ENCODE measurements at places on chromosomes 3 and 15.

- no peak for DNase-seq
These were observed 71.8 kb upstream of the HACD2 start for GRCh38 chr3:123656691-123657090.

GRCh38 chr15:59885832-59886231, 118.3 kb upstream of the FOXB1 start:
- no peak for DNase-seq

DNA sequence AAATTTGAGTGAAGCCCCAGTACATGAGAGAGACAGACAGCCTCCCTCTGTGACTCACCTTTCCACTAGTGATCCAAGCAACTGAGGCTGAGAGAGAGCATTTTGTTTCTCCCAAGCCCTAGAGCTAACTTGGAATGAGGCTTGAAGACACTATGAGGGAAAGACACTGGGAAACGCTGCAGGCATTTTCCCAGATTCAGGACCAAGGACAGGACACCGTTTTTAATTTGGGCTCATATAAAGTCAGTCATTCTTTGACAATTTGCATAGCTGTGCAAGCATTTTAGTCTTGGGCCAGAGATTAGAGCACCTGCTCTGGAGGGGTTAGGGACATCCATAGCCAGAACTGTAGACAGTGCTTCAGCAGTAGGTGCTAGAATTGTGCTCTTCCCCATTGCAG, 249.0 kb downstream of the AGBL1 start:
- no peak for DNase-seq

- DNase-seq: no peak
These were observed 107.1 kb upstream of the FHIT start for GRCh38 chr3:61358364-61358763.

GRCh38 chr15:57281321-57281720, 95.0 kb upstream of the CGNL1 start:
- DNase-seq: no peak

- no peak for DNase-seq
These were observed 3.8 kb downstream of the NRROS start for GRCh38 chr3:196643201-196643749.

GRCh38 chr15:25208735-25209134, 230.1 kb downstream of the UBE3A start:
- DNase-seq: no peak

GRCh38 chr3:107540857-107541256, 18.1 kb downstream of the BBX start:
- DNase-seq: no peak

DNA sequence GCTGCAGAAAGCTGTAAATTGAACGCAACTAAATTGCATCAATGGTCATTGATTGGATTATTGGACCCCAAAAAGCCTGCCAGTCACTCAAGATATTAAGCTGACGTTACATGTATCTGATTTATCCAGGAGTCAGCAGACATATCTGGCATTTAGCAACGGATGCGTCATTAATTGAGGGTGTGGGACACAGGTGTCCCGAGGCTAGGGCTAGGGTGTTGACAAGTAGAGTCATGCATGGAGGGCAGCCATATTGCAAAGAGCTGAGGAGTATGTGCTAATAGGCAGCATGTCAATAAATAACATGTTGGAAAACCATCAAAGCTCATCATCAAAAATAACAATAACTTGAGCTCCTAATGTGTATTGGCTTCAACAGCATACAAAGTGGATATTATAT, 234.5 kb upstream of the GOLGA6L4 start:
- DNase-seq: no peak

DNA sequence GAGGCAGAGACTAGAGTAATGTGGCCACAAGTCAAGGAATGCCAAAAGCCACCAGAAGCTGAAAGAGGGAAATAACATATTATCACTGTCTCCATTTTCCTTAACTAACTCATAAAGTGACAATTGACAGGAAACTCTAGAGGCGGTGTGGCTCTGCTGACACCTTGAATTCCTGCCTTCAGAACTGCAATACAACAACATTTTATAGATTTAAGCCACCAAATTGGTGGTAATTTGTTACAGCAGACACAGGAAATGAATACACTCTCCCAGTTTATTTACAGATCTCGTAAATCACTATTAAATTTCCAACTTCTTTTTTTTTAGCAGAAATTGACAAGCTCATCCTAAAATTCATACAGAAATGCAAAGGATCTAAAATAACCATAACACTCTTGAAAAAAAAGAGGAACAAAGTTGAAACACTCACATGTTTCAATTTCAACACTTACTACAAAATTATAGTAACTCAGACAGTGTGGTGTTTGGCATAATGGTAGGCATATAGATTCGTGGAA, 449.9 kb downstream of the OTOL1 start:
- DNase-seq: no peak

GRCh38 chr3:71316066-71316777, 267.3 kb downstream of the FOXP1 start:
- no peak for DNase-seq

- no peak for DNase-seq
These were observed 325.0 kb downstream of the CGGBP1 start for GRCh38 chr3:87733671-87734367.

DNA sequence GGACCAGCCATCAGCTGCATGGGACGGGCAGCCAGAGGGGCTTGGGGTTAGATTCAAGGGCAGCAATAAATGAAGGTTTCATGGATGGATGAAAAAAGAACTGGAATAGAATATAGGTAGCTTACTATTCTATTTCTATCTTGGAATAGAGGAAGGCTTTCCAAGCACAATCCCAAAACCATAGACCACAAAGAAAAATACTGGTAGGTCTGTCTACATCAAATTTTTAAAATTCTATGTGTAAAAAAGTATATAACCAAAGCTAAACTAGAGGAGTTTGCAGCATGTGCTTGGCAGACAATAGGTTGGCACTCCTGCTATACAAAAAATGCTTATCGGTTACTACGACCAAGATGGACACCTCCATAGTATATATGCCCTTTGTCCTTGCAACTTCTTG, 7.2 kb upstream of the FBLN2 start:
- DNase-seq: no peak

DNA sequence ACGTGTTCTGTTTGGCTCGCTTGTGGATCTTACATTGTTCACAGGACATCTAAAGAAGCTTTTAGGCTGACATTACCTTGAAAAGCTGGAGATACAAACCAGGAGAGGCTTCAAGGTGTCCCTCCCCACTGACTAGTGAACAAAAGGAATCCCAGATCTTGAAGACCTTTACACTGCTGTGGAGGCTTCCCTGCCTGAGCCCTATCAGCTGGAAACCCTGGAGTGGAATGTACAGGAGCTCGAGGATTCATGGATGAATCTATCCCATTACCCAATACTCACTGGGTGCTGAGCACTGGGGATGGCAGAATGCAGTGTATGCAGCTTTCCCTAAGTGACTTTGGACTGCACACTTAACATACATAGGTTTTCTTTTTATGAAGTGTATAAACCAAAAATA, 82.3 kb upstream of the MFGE8 start:
- DNase-seq: no peak

GRCh38 chr15:80132382-80132781, 20.4 kb upstream of the FAH start:
- DNase-seq: no peak

DNA sequence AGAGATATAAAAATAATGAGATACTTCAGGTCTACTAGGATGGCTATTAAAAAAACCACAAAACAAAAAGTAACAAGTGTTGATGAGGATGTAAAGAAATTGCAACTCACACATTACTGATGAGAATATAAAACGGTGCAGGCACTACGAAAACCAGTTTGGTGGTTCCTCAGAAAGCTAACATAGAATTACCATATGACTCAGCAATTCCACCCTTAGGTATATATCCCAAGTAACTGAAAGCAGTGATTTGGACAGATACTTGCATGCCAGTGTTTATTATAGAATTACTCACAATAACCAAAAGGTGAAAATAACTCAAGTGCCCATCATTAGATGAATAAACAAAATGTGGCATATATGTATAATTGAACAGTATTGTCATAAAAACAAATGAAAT, 87.5 kb upstream of the MELTF start:
- no peak for DNase-seq

DNA sequence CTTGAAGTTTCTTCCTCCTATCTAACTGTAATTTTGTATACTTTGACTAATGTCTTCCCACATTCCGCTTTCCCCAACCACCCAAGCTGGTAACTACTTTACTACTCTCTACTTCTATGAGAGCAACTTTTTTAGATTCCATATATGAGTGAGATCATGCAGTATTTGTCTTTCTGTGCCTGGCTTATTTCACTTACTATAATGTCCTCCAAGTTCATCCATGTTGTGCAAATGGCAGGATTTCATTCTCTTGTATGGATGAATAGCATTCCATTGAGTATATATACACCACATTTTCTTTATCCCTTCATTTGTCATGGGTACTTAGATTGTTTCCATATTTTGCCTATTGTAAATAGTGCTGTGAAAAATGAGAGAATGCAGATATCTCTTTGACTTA, 78.5 kb upstream of the CCNL1 start:
- DNase-seq: no peak

DNA sequence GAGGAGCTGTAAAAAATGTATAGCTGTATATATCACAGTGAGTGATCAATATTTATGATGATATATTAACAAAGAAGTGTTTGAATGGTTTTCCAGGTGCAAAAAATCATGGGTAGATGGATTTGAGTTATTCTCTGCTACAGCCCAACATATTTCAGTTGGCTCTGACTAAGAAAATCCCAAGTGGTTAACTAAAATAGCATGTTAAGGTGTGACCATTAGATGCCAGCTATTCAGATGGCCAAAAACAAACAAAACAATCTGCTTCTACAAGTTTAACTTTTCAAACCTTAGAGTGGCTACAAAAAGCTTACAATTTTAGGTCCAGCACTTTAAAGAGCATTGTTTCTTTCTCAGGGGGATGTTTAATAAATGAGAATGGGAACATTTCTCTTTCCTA, 67.5 kb downstream of the SEMA6D start:
- DNase-seq: no peak

DNA sequence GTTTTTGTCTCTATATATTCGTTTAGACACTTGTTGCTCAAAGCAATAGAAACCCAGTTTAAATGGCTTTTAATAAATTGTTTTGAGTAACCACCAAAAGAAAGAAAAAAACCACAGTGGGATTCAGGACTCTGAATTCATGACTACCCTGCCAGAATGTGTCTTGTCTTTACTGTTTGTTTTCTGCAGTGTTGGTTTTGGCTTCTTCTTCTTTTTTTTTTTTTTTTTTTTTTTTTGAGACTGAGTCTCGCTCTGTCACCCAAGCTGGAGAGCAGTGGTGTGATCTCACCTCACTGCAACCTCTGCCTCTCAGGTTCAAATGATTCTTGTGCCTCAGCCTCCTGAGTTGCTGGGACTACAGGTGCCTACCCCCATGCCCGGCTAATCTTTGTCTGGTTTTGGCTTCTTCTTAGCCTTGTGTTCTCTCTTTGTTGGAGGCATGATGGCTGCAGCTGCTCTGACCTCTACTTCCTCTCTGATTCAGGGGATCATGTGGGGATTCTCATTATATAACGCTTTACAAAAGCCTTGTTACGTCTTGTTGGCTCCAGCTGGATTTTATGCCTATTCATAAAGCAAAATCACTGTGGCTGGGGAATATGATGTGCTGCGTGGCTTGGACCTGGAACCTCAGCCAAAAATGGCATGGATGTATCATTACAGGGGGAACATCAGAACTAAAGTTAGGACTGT, 54.0 kb downstream of the PLS1 start:
- DNase-seq: no peak

DNA sequence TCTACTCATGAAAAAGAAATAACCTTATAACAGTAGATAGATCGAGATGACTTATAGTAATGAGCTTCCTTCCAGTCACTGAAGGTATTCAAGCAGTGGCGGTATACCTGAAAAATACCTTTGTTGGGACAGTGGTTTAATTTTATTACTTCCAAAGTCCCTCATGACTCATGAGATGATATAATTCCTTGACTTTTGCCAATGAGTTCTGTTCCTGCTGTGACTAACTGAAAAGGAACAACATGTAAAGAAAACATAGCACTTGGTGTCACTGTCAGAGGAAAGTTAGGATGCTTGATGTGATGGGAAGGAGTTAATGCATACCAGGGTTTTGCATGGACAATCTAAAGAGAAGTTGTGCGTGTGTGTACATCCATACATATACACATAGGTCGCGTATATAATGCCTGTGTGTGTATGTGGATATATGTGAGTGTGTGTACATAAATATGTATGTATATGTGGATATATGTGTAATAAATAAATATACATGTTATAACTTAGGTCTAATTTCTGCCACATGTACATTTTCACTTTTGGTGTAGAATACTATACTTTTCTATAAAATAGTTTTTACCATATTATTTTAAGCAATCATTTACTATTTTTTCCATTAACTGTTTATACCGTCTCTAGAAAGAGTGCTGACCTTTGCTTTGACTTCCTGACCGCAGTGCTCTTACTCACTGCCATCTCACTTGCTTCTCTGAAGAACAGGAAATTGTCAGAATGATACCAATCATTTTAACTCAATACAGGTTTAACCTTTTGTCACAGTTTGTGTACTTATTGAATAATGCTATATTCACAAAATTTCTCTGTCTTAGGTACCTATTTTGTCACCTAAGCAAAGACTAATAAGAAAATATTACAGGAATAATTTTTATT, 12.6 kb upstream of the PAK2 start:
- DNase-seq: no peak

- DNase-seq: no peak
These were observed 155.5 kb downstream of the GOLIM4 start for GRCh38 chr3:167940241-167940640.

- no peak for DNase-seq
These were observed 95.0 kb downstream of the VGLL4 start for GRCh38 chr3:11548721-11549131.

GRCh38 chr15:51649659-51650521, 27.3 kb upstream of the DMXL2 start:
- no peak for DNase-seq

GRCh38 chr3:119302697-119303551, 8.7 kb downstream of the ARHGAP31 start:
- DNase-seq: no peak

GRCh38 chr3:119457246-119457645, 6.2 kb downstream of the TMEM39A start:
- DNase-seq: no peak

- DNase-seq: no peak
These were observed 248.8 kb downstream of the SHOX2 start for GRCh38 chr3:157857440-157857839.

Measured in stimulated activated CD4-positive, alpha-beta T cell treated with anti-CD3 and anti-CD28 coated beads, TNF-alpha, amount 100 ng/mL, for 4 hours (primary cell).